ENCODE measurements at places on chromosomes 12 and 14.

GRCh38 chr14:104558231-104559027 is 21.1 kb upstream of the C14orf180 start:
- DNase-seq, result no peak

DNA sequence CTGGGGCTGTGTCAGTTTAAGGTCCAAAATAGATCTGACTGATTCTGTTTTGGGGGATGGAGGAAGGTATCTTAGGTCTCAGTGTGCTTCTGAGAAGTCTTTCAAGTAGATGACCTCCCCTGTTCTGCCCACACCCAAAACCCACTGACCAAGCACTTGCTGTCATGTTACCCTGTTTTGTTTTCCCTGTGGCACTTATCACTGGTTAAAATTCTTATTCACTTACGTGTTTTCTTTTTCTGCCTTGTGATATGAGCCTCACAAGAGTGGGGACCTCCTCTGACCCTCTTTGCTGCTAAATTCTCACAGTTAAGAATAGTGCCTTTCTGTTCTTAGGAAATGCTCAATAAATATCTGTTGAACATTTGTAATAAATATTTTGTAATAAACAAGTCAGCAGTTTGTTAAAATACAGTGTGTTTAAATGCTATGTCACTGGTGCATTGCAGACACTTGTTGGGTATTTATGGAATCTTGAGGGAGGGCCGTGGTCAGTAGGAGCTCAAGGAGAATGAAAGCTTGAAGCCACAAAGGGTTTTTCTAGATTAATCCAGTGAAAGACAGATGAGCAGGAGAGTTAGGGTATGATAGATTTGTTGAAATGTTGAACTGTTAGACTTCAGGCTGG is 20.9 kb downstream of the PLEKHA5 start:
- DNase-seq, result no peak

- no peak for DNase-seq
Measured at GRCh38 chr14:28163897-28164296, 602.7 kb upstream of the FOXG1 start.

- DNase-seq, result no peak
Measured at GRCh38 chr14:20191396-20191795, 700 bp downstream of the OR11G2 start.

DNA sequence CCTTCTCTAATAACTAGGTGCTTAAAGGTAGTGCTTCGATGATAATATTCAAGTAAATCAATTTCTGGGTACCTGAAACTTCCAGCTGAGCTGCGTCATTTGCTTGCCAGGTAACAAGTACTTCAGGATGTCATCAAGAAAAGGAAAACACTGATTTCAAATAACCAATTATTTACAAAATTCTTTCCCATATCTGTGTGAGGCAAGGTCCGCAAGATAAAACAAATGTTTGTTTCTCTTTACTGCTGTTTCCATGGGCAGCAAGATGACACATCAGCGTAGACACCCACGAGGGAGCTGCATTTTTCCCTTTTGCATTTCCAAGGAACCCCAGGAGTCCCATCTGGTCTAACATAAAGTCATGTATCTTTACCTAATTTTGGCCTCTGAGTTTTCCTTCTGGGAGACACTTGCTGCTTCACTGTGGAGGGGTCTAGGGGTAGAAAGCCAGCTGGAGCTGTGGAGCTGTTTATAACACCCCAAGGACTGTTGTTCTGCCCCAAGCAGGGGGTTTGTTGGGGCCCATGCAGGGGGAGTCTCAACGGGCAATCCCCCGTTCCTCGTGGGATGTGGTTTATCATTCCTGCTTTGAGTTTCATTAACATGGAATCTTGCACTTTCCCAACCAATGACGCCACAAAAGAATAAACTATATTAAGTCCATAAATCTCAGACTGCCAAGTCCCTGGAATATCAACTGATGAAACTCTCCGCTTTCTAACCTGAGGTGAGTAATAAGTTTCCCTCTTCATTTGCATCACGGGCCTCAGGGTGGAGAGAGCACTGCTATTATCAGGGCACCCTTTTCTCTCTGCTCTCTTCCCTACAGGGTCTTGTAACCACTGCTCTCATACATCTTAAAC is 112.8 kb upstream of the PELI2 start:
- DNase-seq, result no peak

GRCh38 chr14:76806446-76806845 is 6.2 kb downstream of the ANGEL1 start:
- DNase-seq, result no peak

GRCh38 chr12:9829982-9830381 is 2.7 kb downstream of the KLRF1 start:
- no peak for DNase-seq

GRCh38 chr12:124765581-124766489 is 97.8 kb downstream of the SCARB1 start:
- no peak for DNase-seq

GRCh38 chr12:47754126-47754525 is 4.6 kb downstream of the RAPGEF3 start:
- no peak for DNase-seq

DNA sequence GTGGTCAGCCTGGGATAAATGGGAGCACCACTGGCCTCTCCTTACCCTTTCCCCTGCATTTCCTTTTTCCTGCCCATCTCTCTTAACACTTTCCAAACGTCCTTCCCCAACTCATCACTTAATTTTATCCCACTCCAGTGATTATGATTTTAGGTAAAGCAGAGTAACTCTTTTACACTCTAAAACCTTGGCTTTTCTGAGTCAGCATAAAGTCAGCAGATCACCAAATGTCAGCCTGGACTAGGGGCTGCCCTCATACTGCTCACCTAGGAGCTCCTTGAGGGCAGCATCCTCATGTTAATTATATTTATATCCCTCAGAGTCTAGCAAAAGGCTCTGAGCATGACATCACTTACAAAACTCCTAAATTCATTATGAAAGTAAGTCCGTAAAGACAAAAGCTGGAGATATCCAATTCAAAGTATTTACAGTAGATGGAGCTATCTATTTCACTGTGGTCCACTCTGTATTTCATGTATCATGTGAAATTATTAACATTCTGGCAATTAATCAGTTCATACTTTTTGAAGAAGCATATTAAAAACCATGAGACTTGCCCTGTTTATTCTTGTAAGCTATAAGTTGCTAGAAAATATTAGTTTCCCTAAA is 17.0 kb upstream of the DICER1 start:
- DNase-seq, result no peak

GRCh38 chr12:109057376-109057775 is 5.0 kb downstream of the USP30 start:
- DNase-seq, result no peak

DNA sequence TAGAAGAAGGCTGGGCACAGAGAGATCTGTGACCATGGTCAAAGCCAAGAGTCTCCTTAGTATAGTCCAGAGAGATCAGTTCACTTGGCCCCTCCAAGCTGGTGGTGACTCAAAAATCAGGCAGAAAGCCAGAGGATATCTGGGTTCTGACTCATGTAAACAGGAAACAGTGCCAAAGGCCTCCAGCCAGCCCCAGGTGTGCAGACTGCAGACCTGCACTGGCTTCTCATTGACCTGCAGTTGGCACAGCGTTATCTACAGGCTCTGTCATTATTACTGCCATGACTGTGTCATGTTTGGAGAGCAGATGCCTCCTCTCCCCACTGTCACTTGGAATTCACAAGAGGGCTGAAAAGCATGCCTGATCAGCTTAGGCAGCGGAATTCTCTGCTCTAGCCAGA is 295.7 kb upstream of the PRKD1 start:
- peak; percentile 11 for DNase-seq

GRCh38 chr12:7090222-7090998 is 1.8 kb downstream of the C1R start:
- DNase-seq, result no peak

GRCh38 chr12:83042441-83043200 is 355.9 kb downstream of the TMTC2 start:
- no peak for DNase-seq

GRCh38 chr12:7091660-7092228 is 501 bp downstream of the C1R start:
- DNase-seq, result peak; percentile 22

DNA sequence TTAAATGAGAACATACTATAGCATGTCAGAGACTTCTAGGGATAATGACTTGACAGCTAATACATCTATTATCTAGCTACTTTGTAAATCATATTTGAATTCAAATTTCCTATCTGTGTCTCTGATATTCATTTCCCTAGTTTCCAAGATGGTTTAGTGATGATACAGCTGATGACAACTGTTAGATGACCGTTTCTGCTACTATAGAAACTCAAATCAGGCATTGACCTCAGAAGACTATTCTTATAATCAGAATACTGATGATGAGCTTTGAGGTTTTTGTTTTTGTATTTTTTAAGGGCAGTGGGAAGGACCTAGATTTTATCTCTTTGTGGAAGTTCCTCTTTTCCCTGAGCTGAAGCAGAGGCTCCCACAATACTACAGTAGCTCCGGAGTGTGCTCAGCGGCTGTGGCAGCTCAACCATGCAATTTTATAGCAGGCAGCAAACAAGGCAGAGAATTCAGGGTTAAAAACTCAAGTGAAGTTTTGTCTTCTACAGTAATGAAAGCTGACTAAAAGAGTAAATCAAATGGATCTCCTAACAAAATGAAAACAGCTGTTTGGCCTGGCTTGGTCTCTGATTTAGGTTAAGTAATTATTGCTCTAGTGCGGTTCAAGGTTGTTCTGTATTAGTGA is 145.1 kb downstream of the SLC25A21 start:
- no peak for DNase-seq

DNA sequence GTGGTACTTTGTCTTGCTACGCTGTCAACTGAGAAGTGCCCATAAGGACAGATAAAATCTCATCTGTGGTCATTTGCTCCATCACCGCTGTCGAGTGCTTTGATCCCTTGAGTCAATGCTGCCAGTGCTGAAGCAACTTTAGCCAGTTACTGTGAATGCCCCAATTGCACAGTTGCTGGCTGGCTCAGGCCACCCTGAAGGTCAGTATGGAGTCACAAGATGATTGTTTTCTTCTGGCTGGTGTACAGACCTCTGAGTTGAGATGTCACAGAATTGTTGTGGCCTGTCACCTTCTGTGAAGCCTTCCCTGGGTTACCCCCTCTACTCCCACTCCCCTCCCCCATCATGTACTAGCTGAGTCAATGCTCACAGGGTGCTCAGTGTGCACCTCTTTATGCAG is 92.9 kb downstream of the PELI2 start:
- no peak for DNase-seq

- no peak for DNase-seq
Measured at GRCh38 chr12:58703866-58704265, 216.4 kb downstream of the LRIG3 start.

DNA sequence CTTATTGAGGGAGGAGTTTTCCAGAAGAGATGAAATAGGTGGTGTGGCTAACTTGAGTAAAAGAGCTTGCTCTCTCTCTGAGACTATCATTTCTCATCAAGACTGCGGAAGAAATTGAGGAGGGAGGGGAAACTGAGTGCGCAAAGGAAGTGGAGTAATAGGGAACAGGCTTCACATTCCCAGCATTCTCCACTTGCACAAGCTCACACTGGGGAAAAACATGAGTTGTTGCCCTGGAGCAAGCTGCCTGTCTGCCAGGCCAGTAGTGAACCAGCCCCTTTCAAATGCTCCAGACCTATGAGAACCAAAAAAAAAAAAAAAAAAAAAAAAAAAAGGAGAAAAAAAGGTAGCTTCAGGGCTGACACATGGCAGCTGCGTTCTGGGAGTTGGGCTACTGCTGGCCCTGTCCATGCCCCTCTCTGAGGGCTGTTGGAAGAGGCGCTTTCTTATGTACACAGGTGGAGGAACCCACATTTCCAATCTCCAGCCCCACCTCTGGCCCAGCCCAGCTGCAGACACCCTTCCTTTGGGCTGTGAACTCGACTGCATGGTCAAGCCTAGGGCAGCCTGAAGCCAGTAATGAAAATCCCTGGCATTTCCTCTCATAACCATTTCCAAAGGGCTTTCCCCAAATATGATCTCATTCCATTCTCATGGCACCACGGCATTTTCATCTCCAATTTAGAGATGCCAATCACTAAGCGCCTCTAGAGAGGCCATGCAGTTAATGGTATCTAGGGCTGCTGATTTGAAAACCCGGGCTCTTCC is 32.5 kb upstream of the EMP1 start:
- no peak for DNase-seq

GRCh38 chr12:33988197-33988805 is 34.0 kb upstream of the ALG10 start:
- DNase-seq, result no peak

DNA sequence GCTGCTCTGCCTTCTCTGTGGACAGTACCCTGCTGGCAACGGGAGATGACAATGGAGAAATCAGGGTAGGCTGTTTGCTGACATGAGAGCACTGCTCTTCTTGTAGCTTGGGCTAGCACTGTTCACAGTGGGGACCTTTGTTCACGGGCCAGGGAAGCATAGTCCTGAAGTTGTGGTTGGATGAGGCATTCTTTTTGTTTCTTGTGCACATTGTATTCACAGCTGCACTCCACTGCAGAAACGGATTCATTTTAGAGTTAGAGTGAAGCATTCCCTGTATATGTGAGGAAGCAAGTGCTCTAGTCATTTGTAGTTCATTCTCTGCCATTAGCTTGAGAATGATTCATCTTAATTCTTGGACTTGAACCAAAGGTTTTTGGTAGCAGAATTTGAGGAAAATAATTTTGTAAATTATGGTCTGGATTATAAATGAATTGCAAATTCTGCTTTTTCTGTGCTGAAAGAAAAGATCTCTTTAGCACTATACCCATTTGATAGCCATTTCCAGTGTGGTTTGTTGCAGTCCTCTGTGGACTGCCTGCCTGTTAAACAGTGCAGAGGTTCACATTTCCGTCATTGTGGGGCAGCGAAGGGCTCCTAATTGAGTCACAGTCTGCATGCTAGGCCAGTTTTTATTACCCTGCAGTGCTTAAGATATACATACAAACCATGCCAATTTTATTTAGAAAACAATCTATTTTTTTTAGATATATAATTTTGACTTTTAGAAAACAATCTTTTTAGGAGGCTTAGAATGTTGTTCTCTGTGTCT is 80.6 kb downstream of the APAF1 start:
- DNase-seq, result no peak

GRCh38 chr12:47997321-47997720 is 7.0 kb downstream of the COL2A1 start:
- no peak for DNase-seq

GRCh38 chr12:124422570-124423523 is 128.0 kb downstream of the RFLNA start:
- peak; percentile 92 for DNase-seq

Data from transverse colon (tissue), 4 donors.